NCI-H2107 (cell line): ENCODE measurements at places on chromosomes 12 and 14.

- DNase-seq: peak; percentile 96
Observed at GRCh38 chr14:56579345-56580220, at the start of gene TMEM260. Gene TMEM260, plus strand, starts transcription at chr14:56579798. Its CDS starts 117 bp downstream, at chr14:56579915.

DNA sequence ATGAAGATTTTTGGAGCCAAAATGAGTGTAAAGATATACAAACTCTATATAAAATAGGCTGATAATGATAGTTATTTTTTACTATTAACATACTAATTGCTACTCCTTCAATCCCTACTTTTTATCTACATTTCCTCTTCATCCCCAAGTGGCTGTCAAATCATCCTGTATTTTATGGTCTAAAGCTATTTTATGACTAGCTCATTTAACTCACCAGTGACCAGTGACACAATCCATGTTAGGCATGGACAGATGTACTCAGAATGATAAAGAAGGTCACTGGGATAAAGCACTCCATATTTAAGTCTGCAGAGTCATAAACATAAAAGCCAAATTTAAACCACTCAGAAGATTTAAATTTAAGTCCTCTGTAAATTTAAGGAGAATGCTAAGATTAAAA is 183.0 kb downstream of the MED13L start:
- DNase-seq: no peak

DNA sequence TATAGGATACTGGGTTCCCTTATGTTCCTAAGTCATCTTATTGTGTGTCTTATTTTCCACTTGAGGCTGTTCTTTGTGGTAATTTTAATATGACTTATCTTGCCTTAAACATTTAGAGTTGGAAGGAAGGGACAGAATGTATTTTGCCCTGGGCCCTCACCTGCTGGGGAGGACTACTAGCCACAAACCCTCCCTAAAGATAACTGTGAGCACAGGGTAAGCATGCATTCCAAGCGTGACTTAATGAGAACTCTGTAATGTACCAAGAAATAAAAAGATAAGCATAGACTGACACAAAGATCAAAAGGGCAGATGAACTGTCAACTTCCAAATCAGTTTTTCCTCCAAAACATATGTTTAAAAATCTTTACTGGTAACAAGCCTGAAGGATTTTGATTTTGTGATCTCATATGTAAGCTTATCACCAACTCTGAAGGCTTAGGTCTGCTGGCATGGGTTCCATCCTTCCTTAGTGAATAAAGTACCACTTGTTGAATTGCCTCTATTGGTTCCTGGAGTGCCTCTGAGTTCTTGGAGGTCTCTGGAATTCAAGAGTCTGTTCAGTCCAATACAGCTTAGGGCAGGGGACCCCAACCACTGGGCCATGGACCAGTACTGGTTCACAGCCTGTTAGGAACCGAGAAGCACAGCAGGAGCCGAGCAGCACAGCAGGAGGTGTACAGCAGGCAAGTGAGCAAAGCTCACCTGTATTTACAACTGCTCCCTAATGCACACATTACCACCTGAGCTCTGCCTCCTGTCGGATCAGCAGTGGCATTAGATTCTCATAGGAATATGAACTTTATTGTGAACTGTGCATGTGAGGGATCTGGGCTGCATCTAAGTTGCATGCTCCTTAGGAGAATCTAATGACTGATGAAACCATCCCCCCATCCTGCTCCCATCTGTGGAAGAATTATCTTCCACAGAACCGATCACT is 29.8 kb upstream of the NFYB start:
- no peak for DNase-seq

DNA sequence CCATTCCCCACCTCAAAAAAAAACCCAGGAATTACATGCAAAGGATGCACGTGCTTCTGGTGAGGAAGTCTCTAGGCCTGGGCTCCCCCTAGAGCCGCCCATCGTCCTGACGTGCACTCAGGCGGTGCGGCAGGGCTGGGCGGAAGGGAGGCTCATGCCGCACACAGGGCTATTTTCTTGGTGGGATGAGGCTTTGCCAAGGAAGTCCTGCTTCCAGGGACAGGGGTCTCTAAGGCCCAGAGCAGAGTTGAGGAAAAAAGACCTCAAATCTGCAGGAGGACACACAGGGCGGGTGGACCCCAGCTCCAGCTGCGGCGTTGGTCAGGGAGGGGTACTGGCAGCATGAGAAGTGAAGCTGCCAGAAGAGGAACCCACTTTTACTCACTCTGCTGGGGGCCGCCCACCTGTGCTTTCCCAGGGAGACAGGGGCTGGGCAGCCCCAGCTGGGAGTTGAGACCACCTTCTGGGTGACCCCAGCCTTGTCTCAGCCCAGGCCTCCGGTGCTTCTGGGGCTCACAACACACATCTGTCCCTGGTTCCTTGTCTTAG is 4.2 kb downstream of the RHOF start:
- DNase-seq: no peak

GRCh38 chr12:115354007-115354890 is 670.3 kb upstream of the TBX3 start:
- DNase-seq: no peak

DNA sequence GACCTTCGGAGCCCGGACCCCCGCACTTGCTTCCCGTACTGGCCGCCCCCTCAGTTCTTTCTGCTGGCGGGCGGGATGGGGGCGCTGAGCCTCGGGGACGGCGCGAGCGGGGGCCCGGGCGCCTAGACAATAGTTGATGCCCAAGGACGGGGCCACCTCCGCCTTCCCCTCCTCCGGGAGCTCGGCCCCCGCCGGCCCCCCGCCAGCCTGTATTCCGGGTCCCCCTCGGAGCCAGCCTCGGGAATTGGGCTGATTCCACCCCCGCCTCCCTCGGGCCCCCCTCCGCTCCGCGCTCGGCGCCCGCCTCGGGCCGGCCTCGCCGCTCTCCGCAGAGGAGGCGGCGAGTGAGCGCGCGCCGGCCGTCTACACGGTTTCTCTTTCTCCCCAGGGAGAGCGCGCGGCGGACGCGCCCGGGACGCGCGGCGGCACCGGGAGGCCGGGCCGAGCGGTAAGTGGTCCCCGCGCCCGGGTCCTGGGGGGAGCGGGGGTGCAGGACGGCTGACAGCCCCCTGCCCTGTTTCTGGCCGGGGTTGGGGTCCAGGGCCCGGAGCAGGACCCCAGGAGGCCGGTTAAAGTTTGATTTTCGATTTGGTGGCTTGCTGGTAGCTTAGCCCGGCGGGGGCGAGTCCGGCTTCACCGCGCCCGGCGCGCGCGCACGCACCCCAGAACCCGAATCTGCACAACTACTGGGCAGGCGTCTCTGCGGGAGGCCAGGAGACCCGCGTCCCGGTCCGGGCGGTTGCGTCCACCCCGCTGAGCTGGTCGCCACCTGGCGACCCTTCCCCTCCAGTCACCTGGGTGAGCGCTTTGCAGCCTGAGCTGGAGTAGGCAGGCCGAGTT is 413.7 kb downstream of the PCNX1 start:
- peak; percentile 59 for DNase-seq
